NCI-H510A (cell line): ENCODE measurements at places on chromosomes 12 and 14.

DNA sequence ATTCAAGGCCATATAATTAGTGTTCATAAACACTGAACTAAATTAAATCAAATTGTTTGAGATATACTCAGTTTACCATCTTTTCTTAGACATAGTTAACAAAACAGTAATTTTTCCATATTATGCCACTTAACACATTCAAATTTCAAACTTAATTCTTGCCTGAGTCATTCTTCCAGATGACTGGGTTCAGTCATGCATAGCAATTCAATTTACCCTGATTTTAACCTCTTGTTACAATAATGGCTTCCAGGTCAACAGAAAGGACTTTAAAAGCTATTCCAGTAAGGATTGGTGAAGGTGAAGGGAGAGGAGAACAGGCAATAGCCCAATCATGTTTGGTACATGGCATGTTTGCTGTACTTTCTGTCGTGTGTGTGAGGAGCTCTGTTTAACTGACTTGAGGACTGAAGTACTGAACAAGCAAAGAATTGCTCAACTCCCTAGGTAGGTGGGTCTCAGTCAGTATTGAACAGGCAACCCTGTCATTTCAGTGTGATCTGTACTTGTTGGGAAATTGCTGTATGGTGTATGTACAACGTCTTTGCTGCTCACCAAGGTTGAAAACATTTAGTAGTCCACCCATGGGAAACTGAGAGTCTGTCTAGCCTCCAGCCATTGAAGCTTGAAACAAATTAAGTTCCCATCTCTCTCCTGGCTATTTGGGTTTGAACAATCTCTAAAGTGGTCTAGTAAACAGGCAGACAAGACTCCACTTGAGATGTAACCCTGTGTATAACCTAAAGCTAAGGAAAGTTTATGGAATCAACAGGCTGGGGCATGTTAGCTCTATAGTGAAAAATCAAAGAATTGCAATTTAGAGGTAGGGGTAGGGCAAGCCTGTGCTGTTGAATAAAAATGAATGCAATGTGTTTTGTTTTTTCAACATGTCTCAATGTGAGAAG is 327.2 kb downstream of the BTG1 start:
- no peak for DNase-seq

DNA sequence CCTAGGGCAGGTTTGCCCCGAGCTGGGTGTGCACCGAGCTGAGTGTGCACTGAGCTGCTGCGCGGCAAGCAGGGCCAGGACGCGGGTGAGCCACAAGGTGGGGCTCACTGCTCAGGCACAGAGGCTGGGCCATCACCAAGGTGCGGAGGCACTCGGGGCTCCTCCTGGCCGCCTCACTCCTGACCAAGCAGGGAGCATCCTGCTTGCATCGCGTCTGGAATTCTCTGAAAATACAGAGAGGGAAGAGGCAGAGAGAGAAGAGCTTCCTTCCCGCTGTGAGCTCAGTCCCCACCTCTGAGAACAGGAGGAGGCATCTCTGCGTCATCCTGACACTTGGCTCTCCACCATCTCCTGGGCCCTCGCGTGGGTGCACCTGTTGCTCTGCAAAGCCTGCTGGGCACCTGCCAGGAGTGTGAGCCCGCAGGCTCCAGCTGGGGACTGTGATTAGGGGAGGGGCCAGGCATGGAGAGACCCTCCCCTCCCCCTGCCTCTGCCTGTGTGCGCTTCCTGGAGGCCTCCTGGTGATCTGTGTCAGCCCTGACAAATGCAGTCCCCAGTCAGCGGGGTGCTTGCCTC is 116.3 kb downstream of the GLT1D1 start:
- DNase-seq, result peak; percentile 99

DNA sequence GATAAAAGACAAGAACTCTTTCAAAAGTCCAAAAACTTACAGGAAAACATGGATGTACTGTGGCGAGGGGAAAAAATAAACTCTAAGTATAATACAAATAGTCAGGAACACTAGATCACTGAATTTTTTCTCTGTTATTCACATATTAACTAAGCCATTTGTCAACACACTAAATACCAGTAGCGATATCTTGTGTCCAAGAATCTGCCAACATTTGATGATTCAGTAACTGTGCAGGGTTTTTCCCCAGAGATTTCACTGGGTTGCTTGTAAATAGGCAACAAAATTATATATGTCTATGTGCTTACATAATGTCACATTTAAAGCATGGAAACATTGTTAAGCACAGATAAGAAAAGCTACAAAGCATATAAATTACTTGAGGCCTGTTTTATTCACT is 205.9 kb downstream of the KIF21A start:
- no peak for DNase-seq

DNA sequence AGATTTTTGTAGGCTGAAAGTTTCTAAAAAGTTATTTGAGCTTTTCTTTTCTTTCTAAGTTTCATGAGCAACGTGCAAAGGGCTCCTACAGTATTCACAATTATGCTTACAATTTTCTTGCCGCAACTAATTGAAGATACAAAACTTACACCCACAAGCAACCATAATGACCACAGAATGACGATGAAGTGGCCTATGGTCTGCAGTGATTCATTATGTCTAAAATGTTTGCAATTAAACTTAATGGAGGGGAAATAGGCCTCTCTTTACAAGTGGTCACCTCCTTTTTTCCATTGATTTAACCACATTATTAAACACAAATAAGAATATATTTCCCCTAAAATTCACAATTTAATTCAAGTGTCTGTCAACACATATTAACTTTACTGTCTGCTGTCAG is 732.6 kb upstream of the FLRT2 start:
- no peak for DNase-seq

GRCh38 chr14:74555476-74556050 is 56.5 kb downstream of the LTBP2 start:
- no peak for DNase-seq

DNA sequence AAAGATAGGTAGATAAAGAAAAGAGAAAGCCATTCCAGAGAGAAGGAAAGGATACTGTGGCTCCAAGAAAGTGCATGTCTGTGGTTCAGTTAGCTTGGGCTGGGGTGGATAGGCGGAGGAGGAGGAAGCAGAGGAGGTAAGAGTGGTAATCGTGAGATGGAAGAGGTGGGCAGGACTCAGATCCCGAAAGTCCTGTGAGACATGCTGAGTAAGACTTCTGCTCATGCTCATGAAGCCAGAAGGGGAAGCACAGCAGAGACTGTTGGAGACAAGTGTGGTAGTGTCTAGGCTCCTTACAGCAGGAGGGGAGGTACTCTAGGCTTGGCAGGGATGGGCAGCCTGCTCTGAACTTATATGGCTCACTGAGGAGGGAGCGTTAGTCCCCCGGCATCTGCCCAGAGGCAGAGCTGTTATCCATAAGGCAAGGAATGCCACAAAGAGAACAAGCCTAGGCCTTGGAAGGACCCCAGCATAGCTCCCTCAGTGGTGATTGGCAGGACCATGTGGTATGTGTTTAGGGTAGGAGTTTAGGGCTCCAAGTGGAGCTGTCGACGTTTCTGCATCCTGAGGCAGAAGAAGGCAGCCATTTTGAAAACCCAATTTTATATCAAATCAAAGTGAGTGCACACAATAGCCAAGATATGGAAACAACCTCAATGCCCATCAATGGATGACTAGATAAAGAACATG is 135.3 kb downstream of the SMOC1 start:
- no peak for DNase-seq

GRCh38 chr12:48818831-48819590 is 715 bp downstream of the CACNB3 start:
- peak; percentile 49 for DNase-seq

- no peak for DNase-seq
These were observed 92.3 kb downstream of the PPP1R12A start for GRCh38 chr12:79842630-79843029.

- no peak for DNase-seq
These were observed 135.3 kb downstream of the SLC38A6 start for GRCh38 chr14:61116369-61116768.

- no peak for DNase-seq
These were observed 185.8 kb downstream of the ADGRD1 start for GRCh38 chr12:131139363-131140068.

DNA sequence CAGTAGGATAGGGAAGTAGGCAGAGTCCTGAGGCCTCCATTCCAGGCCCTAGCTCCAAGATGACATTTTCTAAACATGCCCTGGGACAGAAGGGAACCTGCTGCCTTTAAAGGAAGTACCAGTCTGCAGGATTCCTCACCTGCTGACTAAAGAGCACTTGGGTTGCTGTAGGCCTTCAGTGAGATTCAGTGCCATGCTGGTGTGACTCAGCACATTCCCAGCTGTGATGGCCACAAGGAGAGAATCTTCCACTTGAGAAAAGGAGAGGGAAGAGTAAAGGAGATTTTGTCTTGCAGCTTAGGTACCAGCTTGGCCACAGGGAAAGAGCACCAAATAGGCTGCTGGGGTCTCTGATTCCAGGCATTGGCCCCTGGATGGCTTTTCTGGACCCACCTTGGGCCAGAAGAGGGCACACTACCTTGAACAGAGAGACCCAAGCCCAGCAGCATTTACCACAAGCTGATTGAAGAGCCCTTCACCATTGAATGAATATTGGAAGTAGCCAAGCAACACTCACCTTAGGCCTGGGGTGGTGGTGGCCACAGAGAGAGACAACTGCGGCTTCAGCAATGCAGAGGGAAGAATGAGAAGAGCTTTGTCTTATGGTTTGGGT is 498.3 kb downstream of the KCNH5 start:
- no peak for DNase-seq

GRCh38 chr12:58804749-58805148 is 115.6 kb downstream of the LRIG3 start:
- DNase-seq, result no peak

- no peak for DNase-seq
These were observed 43.2 kb downstream of the SSPN start for GRCh38 chr12:26238341-26239121.

- DNase-seq, result no peak
These were observed 11.6 kb upstream of the PPP1CC start for GRCh38 chr12:110754101-110754793.

DNA sequence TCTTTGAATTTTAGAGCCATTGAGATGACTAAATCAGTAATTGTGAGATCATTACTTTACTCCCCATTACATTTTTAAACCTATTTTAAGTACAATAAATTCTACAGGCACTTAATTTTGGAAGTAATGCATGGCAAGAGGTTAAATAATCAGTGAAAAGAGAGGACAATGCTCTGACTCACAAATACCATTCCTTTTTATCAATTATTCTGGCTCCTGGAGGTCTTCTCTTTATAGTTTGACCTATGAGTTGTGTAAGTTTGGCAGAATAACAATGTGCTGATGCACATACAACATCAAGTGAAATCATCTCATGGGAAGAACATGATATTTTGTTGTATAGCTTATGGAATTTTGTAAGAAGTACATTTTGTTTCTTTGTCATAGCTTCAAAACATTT is 166.7 kb downstream of the TMTC3 start:
- no peak for DNase-seq

- DNase-seq, result no peak
These were observed 12.9 kb downstream of the ISCA2 start for GRCh38 chr14:74506411-74506851.

- no peak for DNase-seq
These were observed 466.3 kb upstream of the ATP2B1 start for GRCh38 chr12:90174956-90175355.

DNA sequence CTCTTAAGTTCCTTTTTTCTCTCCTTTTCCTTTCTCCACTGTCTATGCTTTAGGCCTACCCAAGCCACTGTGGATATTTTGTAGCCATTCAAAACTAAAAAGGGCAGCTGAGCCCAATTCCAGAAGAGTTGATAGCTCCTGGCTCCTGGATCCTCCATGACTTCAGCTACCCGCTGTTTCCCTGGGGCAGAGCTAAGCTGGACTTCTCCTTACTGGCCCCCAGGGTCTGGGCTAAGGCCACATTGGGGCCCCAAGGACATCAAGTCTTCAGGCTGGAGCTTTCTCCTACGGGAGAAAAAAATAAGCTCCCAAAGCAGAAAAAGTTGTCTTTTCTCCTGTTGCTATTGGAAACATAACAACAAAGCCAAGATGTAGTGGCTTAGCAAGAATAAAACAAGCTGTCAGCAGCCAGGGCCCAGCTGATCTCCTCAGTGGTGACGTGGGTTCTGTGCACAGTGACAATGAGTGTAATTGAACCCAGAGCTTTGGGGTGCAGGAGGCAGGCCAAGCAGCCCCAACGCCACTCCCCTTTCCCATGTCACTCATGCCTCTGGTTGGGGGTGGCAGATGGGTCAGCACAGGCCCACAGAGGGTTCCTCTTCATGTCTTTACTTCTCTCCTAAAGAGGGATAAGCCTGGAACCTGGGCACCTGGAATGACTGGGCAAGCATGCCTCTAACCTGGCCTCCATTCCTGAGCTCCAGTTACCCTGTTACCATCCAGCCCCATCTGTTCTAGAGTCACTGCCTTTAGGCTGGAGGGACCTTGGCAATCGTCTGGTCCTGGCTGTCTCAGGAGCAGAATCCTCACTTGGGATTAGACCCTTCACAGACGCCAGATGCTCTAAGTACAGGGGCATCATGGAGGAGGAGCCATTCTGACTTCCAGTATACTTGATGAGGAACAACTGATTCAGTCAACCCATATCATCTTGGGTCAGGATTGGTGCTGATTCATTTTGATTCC is 171.2 kb downstream of the ZFP36L1 start:
- no peak for DNase-seq

- no peak for DNase-seq
These were observed 13.0 kb upstream of the MFAP5 start for GRCh38 chr12:8675591-8676036.

- DNase-seq, result no peak
These were observed 151.5 kb downstream of the DERA start for GRCh38 chr12:16062611-16063010.

- no peak for DNase-seq
These were observed 174.2 kb upstream of the ATP2B1 start for GRCh38 chr12:89882792-89883191.

DNA sequence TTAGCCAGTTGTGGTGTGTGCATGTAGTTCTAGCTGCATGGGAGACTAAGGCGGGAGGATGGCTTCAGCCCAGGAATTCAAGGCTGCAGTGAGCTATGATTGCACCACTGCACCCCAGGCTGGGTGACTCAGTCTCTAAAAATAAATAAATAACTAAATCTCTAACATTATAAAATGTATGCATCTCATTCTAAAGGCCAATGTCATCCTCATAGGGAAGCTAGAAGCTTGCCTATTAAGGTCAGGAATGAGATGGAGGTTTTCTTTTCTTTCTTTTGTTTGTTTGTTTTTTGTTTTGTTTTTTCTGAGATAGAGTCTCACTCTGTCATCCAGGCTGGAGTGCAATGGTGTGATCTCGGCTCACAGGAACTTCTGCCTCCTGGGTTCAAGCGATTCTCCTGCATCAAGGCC is 48.8 kb upstream of the PAPLN start:
- no peak for DNase-seq

DNA sequence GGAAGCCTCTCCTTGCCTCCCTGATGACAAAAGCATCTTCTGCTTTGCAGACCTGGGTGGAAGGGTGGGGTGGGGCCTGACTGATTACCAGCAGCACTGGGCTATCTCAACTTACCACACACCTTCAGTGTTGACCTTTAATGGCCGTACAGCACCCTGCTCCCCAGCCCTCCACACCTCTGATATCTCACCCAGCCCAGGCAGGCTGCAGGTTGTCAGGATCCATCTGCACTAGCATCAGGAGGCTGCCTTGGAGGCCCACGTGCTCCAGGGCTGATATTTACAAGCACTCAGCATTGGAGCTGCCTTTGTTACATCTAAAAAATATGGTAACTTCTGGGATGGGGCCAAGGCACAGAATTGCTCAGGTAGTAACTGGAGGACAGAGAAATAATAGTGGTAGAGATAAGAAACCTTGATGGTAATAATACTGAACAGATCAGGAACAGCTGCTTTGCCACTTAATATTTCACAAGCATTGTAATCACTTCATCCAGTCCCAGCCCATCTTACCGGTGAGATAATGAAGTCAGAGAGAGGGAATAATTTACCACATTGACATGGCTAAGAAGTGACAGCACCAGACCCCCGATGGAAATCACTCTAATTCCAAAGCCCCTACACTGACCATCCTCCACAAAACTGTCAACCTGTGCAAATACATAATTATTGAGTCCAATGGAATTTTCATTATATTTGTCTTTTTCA is 125.2 kb upstream of the RFLNA start:
- no peak for DNase-seq
